ENCODE measurements at places on chromosomes 5 and 9.

- no peak for DNase-seq
Measured at GRCh38 chr5:179816796-179817469, 3.8 kb upstream of the SQSTM1 start.

- no peak for DNase-seq
Measured at GRCh38 chr5:149917073-149917676, 27.4 kb downstream of the PDE6A start.

GRCh38 chr5:148465381-148466235 is 81.8 kb downstream of the FBXO38 start:
- DNase-seq: no peak

DNA sequence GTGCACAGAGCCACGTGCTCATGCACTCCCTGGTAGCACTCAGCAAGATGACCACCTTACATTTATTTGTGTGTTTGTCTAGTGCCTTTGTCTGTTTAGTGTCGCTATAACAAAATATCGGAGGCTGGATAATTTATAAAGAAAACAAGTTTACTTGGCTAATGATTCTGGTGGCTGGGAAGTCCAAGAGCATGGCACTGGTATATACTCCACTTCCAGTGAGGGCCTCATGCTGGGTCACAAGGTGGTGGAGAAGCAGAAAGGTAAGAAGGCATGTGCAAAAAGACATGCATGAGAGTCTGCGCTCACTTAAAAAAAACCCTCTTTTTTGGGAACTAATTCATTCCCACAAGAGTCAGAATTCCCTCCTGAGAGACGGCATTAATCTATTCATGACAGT is 52.5 kb upstream of the BOD1 start:
- DNase-seq: no peak

DNA sequence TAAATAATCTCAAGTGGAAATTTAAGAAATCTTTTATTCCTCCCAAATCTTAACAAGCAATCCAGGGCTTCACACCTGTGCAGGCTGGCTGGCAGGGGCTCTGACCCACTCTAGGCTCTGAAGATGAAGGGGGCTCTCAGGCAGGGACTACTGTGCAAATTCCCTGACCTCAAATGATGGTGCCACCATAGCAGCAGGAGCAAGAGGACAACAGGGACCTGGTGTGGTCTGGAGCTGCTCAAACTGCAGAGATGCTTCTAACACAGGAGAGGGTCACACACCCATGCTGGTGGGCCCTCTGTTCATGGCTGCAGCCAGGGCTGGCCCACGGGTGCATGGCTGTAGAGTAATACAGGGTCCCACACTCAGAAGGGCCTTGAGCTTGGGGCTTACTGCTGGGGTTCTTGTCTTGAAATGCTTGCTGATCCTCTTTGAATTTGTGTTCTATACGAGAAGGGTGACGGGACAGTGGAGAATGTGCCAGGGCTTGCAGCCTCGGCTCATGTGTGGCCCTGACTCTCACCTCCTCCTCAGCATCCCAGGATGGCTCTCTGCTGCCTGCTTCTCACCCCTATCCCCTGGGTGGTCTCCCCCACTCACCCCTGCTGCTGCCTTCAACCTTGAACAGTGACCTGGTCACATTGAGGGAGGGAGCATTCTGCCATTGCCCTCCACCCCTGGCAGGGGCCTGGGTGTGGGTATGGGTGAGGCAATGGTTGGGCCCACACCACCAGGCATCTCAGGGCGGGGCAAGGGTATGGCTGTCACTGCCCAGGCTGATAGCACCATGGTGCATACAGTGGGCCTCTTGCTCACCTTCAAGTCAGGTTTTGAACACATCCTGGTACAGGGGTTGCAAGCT is 191.7 kb downstream of the FSTL4 start:
- DNase-seq: no peak

- no peak for DNase-seq
Measured at GRCh38 chr9:107751567-107752210, 262.1 kb upstream of the KLF4 start.

GRCh38 chr5:39167972-39168342 is 51.4 kb downstream of the FYB1 start:
- DNase-seq: no peak

DNA sequence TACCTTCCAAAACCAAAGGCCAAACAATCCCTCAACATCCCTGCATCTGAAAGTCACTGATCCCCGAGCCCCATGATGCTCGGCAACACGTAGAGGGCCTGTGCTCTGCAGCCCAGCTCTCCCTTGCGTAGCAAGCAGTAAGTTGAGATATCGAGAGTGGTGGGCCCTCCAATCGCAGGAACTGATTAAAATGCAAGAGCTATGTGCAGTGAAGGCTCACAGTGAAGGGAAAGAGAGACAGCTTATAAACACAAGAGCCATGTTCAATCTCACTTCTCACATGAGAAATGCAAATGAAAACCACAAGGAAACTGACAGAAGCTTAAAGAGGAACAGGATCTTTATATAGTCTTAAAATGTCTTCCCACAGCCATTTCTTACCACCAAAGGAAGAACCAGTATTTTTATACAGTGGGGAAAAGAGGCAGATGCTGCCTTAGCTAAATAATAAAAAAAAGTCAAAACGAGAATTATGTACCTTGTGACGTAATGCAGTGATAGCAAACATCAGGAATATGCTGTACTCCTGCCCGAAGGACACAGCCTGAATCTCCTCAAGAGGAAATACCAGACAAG is 24.6 kb downstream of the TTF1 start:
- DNase-seq: no peak

DNA sequence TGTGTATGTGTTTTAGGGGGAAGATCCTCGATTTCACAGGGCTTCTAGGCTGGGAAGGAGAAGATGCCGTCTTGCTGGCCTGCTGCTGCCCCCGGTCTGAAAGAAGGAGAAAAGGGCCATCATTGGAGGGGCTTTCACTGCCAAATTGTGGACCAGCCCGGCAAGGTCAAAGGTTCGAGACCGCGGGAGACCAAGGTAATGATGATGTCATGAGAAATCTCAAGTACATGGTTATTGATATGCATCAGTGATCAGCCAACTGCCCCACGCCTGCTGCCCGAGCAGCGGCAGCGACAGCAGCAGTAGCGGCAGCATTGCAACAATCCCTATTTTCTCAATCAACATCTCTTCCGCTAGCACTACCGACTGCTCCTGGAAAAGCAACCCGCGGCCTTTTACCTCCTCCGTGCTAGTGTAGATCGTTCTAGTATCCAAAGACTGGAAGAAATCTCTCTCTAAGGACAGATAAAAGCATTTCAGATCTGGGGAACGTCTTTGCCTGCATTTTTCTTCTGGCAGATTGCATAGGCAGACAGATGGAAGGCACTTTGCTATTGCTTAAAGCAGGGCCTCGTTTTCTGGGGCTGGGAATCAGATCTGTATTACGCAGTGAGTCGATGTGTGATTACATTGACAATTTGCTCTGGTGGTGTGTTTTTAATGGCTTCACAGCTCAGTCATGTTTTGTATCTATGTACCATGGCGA is 215.3 kb downstream of the MEF2C start:
- no peak for DNase-seq

DNA sequence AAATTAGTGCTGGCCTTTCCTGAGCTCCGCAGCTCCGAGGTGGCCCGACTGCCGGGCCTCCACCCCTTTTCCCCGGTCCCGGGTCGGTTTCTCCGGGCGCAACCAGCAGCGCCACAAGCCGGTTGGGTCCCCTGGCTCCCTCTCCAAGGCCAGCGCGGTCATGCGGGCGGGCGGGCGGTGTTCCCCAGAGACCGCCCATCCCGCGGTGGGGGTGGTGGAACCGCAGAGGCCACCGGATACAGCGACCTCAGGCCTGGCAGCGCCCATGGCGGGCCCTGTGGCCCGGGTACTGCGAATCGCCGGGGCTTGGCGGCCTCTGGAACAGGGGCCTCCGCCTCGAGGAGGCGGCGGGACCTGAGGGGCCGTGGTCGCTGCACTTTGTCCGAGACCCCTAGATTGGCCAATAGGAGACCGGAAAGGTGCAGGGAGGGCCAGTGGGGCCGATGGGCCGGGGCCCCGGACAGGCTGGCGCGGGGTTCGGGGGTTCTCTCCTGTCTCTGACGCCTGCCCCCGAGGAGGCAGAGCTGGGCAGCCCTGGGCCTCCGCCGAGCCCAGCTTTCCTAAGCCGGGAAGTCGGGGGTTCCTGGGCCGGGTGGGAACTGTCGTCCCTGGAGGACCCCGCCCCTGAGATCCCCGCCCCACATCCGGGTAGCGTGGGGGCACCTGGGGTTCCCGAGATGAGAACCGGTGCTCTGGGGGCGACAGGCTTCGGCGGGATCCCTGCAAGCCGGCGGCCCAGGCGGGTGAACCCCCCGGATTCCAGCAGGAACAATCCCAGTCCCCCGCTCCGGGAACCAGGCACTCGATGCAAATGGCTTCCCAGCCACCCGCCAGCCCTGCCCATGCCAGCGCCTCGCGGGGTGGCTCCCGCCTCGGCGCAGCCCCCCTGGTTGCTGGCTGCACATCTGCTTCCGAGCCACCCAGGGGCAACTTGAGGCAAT is 293.9 kb downstream of the ZSWIM6 start:
- no peak for DNase-seq

DNA sequence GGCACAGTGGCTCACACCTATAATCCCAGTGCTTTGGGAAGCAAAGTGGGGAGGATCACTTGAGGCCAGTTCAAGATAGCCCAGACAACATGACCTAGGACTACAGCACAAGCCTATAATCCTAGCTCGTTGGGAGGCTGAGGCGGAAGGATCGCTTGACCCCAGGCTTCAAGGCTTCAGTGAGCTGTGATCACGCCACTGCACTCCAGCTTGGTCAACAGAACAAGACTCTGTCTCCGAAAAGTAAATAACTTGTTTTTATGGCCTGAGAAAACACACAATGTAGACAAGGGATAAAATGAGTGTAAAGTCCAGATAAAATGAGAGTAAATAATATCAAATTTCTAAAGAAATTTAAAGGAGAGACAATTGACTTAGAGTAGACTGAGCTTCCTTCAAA is 26.3 kb downstream of the SHLD3 start:
- DNase-seq: no peak

DNA sequence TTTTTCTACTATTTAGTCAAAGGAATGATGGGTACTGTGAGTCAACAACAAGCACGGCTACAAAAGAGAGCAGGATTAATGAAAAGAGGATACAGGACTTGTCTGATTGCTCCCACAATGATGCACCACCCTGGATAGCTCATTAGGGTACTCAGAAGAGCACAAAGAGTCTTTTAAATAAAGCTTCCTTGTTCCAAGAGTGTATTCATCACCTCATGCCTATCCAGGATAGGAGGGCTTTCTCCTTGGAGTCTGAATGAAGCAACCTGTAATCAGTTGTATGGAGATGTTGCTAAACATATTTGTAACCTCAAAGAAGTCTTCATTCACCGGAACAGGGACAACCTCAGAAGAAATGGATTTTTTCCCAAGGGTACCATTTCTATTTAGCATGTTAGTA is 219.5 kb upstream of the TMEM161B start:
- DNase-seq: no peak

DNA sequence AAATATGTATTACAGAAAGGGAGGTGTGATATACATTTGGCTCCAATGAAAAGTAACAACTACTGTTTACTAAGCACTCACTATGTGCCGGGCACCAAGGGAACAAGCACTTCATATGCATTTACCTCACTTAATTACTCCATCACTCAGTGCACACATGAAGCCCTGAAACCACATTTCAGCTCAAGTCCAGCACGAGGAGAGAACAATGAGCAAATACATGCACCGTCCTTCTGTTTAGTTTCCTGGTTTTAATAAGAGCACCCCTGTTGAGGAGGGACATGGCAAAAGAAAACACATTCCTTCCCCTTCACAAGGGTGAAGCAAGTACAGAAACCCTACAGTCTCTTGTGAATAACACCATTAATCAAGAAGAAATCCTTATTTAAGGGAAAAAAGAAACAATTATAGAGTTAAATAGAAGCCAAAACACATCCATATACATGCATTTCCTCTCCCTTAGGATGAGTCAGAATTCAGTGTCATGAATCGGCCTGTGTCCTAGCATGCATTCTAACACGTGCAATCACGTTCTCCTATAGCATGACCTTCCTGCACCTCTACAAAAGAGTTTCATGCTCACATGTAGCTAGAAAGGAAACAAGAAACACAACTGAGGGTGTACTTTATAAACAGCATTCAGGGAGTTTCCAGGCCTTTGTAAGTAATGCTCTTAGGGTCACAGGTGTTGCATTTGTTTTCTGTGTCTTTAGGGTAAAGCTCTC is 411.6 kb downstream of the BNC2 start:
- DNase-seq: no peak

GRCh38 chr5:73274881-73275663 is 102.1 kb downstream of the TMEM174 start:
- no peak for DNase-seq

DNA sequence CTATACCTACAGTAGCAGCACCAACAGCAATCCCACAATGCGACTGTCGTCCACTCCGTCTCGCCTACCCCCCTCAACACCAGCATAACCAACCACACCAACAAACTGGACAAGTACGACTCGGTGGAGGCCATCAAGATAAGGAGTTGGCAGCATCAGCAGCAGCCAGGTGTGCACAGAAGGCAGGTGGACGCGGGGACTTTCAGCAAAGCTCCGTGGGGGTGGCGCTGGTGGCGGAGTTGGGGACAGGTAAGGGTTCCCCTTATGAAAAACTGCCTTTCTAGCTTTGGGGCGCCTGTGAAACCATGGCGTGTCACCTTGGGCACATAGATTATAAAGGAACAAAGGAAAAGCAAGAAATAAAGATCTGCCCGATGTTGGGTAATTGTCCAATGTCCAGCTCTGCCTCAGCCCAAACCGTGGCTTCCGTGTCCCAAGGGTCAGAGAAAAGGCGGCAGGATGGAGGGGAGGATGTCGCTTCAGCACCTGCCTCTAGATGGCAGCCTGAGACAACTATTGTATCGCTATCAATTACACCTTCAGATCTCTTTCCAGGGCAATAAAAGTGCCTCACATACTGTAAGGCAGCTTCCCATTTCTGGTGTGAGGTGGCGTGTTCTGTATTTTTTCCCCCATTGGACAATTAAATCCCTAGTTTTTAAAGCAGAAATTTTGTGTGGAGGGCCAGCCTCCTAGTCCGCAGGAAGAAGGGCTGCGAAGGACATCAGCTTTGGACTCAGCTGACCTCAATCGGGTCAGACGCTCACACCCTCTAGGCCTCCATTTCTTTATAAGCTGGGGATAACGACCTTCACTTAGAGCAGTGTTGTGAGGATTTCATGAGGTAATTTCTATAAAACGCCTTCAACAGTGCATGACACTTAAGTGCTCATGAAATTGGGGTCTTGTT is 58.8 kb downstream of the MTRR start:
- DNase-seq: no peak

DNA sequence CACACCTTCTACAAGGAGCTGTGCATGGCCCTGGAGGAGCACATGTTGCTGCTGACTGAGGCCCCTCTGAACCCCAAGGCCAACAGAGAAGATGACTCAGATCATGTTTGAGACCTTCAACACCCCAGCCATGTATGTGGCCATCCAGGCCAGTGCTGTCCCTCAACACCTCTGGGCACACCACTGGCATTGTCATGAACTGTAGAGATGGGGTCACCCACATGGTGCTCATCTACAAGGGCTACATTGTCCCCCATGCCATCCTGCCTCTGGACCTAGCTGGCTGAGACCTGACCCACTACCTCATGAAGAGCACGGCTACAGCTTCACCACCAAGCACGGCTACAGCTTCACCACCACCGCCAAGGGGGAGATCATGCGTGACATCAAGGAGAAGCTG is 49.0 kb upstream of the FBXL7 start:
- DNase-seq: no peak

Measured in stimulated activated CD4-positive, alpha-beta T cell treated with anti-CD3 and anti-CD28 coated beads, TNF-alpha, amount 100 ng/mL, for 1 hour (primary cell).